ENCODE measurements at places on chromosomes 6 and 20.

DNA sequence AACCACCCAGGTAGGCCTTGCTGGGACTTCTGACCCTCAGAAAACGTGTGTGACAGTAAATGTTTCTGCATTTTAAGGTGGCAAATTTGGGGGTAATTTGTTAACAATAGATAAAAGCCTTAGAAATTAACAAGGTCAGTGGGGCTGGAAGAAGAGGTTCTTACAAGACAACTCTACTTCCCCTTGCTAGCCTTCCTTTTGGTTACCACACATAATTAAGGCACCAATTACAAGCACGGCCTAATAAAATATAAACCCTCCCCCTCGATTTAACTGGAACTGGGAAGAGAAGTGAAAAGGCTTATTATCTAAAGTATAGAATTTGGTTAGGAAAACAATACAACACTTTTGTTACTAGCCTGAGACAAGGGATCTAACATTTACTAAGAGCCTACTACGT, 38.8 kb downstream of the ELOVL5 start:
- no peak for DNase-seq

DNA sequence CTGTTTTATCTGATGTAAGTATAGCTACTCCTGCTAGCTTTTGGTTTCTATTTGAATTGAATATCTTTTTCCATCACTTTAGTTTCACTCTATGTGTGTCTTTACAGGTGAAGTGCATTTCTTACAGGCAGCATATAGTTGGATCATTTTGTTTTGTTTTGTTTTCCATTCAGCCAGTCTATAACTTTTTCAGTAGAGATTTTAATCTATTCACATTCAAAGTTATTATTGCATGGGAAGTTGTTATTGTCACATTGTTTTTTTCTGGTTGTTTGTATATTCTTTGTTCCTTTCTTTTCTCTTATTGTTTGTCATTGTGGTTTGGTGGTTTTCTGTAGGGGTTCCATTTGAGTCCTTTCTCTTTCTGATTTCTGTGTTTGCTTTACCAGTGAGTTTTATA, 151.2 kb downstream of the PDE10A start:
- DNase-seq, result no peak

- no peak for DNase-seq
Observed at GRCh38 chr20:25127761-25128537, 46.0 kb upstream of the VSX1 start.

DNA sequence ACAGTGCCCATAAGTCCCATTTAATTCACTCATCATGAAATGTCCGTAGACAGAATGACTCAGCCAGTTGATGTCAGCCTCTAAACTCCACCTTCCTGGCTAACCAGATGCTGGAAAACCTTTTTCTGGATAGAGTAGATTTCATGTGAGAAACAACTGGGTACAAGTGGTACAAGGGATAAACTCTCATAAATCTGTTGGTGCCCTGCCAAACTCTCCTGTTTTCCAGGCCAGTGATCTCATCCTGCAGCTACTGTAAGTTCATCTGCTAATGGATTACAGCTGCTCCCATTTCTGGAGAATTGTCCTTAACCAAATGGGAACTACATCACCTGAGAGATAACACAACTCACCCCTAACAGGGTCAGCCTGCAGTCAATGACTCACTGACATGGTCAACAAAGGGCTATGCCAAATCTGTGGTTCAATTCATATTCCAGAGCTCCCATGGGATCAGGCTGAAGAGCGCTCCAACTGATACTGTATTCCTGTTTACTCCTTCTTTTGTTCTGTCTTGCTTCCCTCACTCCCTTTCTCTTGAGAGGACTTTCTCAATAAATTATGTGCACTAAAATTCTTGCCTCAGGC, 210.1 kb upstream of the HDDC2 start:
- DNase-seq, result no peak

DNA sequence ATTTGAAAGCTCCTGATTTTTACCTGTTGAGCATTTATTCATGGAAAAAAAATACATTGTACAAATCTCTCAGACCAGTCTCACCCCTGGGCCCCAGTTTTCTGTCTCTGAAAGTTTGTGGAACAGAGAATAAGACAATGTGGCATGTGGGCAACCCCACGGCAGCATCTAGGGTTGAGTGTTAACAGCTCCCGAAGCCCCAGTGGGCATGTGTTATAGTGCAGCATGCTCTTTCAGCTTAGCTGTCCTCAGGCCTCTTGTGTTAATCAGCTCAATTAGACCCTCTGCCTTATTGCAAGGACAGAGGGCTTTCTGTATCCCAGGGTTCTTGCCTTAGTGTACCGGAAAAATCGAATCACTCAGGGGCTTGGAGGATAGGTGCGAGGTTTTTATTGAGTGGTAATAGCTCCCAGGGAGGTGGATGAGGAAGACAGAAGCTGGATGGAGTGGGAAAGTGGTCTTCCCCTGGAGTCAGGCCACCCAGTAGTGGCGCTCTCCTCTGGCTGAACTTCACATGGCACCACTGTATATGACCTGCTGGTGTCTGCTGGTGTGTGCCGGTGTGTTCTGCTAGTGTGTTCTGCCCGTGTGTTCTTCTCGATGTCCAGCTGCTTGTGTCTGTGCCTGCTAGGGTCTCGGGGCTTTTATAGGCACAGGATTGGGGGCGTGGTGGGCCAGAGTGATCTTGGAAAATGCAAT, 382.8 kb downstream of the EPM2A start:
- DNase-seq, result no peak

- DNase-seq, result no peak
Observed at GRCh38 chr6:119612176-119612891, 262.8 kb upstream of the MAN1A1 start.

DNA sequence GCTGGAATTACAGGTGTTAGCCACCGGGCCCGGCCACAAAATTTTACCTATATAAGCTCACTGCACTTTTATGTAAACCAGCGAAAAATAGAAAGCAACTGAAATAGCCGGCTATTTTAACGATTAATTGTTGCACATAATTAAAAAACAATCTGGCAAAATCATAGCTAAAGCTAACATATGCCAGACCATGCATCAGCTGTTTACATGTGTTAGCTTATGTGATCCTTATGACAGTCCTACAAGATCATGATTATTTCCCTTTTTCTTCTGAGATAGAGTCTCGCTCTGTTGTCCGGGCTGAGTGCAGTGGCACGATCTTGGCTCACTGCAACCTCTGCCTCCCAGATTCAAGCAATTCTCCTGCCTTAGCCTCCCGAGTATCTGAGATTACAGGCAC, 157.0 kb downstream of the ZFP64 start:
- no peak for DNase-seq

DNA sequence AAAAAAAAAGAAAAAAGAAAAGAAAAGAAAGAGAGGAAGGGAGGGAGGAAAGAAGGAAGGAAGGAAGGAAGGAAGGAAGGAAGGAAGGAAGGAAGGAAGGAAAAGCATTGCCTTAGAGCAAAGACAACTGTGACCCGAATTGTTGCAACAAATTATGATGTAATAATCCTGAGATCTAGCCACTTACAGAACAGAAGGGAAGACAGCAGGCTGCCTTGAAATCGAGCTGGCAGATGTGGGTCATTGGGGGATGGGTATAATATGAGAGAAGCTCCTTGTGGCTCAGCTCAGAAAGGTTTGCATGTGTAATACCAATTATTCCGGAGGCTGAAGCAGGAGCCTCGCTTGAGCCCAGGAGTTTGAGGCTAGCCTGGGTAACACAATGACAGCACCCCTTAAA, 208.1 kb upstream of the PROKR2 start:
- DNase-seq, result no peak

DNA sequence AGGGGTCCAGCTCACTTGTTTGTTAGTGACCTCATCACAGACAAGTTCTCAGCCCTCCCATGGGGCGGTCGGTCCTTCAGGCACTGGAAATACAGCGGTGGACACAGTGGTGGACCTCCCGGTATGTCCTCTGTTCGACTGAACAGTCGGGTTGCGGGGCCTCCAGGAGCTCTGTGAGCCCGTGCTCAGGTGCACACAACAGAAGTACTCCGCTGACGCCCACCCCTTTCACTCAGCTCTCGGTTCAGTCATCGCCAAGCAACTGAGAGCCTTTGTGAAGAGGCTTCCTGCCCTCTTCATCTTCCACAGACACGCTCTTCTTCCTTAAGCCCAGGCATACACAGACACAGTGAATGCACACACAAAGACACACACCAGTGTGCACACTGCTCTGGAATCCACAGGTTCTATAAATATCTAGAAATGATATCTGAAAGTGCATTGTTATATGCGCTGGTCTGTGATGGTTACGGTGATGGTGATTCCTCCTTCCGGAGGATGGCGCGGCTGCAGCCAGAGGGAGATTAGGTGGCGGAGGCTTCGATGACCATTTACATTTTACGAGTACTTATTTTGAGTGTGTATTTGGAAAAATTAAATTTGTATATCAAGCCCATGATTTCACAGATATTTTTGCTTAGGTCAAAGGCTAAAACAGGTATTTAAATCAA, 46.8 kb upstream of the BHLHE23 start:
- no peak for DNase-seq

DNA sequence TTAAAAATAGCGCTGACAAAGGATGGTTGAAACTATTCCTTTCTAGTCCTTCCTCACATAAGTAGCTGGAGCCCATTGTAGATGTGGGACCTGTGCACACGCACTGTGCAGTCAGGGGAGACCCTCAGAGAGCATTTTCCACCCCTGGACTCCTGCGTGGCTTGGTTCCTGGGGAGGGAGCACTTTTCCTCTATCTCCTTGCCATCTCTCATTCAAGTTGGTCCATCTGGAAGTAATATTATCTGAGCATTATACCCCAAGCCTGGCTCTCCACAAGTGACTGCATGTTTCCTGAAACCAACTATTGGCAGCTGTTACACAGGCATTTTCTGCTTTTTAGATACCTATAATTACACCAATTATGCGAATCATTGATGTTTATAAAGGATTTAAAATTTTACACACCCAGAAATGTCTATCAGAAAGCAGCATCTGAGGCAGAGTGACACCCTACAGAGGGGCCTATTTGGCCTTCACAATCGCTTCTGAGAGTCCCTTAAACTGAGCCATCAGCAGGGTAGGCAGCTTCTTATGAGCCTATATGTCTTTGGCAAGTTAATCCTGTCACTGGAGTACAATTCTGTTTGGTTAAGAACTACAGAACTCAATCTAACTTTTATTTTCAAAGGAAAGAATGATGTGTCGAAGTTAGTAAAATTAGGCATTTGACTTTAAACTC, 18.7 kb downstream of the SOX4 start:
- DNase-seq, result no peak

GRCh38 chr6:81451787-81452186, 300.7 kb downstream of the TENT5A start:
- peak; percentile 96 for DNase-seq

- no peak for DNase-seq
Observed at GRCh38 chr20:36402708-36403107, 96.6 kb downstream of the DLGAP4 start.

- DNase-seq, result no peak
Observed at GRCh38 chr6:126541806-126542491, 202.0 kb downstream of the CENPW start.

DNA sequence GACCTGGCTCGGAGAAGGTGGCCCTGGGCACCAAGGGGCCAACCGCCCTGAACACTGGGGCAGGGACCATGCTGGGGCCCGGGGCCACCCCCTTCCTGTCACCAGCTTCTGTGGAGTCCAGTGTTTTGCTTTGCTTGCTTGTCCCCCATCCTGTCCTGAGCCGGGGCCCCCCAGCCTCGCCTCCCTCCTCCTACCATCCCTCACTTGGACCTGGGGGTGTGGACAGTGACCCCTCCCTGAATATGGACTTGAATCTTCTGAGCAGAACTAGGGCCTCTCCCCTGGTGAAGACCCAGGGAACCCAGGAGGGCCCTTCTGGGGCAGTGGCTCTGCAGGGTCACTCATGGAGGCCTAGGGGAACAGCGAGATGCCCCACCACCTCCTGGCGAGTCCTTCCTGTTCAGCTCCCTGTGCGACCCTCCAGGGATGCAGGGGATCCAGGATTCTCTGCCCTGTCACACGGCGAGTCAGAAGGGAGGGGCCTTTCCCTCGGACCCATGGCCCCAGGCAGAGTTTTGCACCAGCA, 41.6 kb downstream of the VSTM2L start:
- no peak for DNase-seq

DNA sequence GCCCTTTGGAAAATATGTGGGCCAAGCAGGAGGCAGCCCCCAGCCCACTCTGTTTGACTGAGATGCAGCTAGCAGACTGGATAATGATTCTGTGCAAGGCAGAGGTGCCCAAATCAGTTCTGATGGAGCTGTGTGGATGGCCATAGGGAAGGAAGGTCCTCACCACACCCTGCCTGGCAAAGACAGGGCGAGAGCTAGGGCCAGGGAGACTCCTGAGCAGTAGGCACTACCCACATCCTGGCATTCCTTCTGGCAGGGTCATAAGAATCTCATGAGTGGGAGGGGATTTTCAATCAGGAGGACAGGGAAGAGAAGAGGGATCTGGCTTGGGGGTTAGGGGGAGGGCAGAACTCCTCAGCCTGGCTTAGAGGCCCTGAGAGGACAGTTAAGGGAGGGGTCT, 18.6 kb upstream of the TREM2 start:
- DNase-seq, result no peak

- no peak for DNase-seq
Observed at GRCh38 chr6:107488875-107489635, 862 bp upstream of the SOBP start.

- peak; percentile 74 for DNase-seq
Observed at GRCh38 chr6:119446609-119447008, 97.0 kb upstream of the MAN1A1 start.

DNA sequence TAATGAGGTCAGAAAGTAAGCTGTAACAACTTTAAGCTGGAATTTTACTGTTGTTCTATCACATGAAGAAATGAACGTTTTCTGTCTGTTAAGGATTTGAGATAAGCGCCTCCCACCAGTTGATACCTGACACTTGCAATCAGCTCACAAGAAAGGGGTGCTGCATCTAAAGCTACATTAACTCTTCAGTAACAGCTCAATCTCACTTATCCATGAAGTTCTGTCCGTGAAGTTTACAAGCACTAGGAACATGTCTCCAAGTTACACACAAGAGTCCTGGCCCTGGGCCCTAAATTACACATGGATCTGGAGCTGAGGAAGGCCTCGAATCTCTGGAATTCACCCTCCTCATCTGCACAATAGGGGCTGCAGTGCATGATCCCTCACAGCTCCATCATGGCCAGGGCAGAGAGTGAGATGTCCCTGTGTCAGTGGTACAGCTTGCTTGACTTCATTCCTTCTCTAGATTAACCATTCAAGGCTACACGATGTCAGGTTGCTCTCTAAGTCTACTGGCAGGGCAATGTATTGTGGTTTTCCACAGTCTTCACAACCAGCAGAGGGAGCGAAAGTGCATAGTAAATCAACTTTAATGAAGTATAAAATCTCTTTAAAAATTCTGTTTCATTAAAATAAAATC, 182.4 kb upstream of the MCHR2 start:
- DNase-seq, result no peak

Measured in non-pigmented ciliary epithelial cell (primary cell).